ENCODE measurements at places on chromosomes 2 and 18.

DNA sequence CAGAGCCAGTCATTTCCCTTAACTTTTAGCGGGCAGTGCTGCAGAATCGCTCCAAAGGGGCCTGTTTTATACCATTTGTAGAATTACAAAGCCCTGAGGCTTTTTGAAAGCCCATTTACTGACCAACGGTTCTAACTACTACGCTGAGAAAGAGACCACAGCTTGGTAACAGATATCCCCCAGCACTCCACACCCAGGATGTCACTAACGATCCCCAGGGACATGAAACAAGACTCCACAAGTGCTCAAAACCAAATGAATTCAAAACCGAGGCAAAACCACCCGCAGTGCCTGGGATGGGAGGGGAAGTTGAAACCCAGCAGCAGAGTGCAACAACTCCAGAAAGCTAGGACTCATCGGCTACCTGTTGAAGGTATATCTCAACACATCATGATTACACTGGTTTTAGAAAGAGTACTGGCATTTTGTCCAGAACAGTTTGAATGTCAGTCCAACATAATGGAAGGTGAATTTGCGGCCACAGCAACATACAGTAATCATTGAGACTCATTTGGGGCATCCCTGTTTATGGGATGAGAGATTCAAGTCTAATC is 33.6 kb upstream of the LRP2 start:
- no peak for DNase-seq

DNA sequence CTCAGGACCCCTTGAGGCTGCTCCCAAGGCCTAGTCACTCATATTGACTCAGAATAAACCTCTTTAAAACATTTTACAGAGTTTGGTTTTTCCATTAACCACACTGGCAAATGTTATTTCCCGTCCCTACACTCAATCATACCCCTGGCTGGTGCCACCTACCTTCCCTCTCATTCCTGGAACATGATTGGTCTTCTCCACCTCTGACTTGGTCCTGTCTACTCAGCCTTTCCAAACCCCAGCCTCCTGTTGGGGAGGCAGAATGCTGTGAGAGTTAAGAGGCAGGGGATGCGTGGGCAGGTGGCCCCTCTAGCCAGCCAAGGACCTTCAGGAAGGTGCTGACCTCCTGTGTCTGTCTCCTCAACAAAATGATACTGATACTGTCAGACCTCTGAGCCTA is 149.3 kb downstream of the CABLES1 start:
- DNase-seq = no peak

GRCh38 chr2:31688282-31688681 is 107.5 kb upstream of the SRD5A2 start:
- no peak for DNase-seq

DNA sequence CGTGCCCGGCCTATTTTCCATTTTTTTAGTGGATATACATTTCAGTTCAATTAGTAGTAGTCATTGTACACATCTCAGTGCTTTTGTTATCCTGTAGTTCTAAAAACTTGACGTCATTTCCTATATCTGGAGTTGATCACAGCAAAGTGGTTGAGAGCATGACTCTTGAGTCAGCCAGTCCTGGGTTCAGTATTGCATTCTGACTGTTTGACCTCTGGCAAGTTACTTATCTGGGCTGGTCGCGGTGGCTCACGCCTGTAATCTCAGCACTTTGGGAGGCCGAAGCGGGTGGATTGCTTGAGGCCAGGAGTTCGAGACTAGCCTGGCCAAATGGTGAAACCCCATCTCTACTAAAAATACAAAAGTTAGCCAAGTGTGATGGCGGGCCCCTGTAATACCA is 50.4 kb upstream of the PPM1B start:
- no peak for DNase-seq

DNA sequence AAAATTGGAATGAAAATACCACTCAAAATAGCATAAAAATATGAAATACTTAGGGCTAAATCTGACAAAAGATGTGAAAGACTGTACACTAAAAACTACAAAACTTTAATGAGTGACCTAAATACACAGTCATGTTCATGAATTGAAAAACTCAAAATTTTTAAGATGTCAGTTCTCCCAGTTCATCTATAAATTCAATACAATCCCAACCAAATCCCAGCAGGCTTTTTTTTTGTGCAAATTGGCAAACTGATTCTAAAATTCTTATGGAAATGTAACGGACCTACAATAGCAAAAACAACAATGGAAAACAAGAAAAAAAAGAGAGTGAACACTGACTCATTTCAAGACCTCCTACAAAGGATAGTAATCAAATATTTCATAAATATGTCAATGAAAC is 4.4 kb upstream of the USP40 start:
- DNase-seq = no peak

- DNase-seq = no peak
These were observed 20.9 kb upstream of the DNMT3A start for GRCh38 chr2:25362434-25363145.

DNA sequence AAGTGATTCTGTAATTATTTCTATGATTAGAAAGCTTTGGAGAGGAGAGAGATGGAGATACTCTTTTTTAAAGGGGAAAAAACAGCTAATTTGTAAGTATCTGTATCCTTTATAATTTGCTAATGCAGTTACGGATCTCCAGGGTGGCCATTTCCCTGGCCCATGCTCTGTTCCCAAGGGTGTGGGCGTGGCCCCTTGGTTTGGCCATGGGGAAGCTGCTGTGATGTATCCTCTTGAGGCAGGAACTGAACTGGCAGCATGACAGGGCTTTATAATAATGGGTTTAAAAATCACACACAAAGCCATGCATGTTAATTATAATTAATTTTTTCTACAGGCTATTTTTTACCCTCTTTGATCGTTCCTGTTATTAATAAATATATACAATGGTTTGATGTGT is 27.0 kb downstream of the TRAPPC12 start:
- DNase-seq = no peak

GRCh38 chr2:60551240-60552077 is 2.0 kb downstream of the BCL11A start:
- no peak for DNase-seq

GRCh38 chr2:106065268-106065982 is 128.7 kb downstream of the UXS1 start:
- DNase-seq = no peak

DNA sequence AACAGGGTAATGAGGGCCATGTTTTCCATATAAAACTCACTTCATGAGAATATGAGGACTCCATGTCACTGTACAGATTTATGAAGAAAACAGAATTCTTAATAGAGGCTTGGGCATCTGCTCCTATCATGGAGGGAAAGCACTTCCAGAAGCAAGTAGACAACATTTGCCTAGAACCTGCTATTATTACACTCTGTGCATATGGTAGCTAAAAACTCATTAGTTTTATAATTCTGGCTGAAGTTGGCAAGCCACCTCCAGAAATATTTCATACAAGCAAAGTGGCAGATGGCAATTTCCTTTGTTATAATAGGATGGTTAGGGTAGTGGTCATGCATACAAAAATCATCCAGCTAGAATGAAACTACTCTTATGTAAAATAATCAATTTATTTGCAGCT is 65.8 kb upstream of the TLK1 start:
- DNase-seq = no peak

DNA sequence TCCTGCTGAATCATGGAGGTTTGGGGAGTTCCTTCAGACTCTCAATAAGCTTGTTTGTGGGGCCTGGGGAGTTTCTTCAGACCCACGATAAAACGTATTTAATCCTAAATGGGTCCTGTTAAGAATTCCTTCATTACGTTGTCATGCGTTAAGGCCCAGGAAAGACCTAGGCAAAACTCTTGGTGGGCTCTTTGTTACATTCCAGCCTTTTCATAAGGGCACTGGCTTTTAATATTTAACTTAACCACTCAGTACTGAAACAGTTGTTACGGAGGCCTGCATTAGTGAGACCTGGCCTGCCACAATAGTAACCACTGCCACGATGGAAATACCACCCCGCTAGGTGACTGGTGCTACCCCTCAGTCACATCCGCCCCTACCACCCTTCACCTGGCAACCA is 17.5 kb upstream of the BIN1 start:
- DNase-seq = no peak

DNA sequence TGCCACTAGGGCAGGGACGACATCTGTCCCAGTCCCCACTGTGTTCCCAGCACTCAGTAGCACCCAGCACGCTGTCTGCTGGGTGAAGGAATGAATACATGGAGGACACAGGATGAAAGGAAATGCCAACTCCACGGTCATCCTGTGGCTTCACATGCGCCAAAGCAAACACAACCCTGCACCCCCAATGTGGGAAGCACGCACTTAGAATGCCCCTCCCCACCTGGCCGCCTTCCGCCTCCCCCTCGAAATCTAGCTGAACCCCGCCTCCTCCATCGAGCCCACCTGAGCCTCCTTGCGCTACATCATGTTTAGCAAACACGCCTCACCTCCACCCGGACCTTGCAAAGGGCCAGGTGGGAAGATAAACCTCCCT is 33.9 kb downstream of the ADCY3 start:
- no peak for DNase-seq

Measured in AG04449 (cell line).